NK-92 treated with Interleukin-12 subunit alpha and Interleukin-12 subunit beta, amount 100 ng/mL, for 24 hours (cell line): ENCODE measurements at places on chromosomes 5 and 9.

GRCh38 chr5:176844706-176845391, 34.5 kb downstream of the UNC5A start:
- no peak for DNase-seq

DNA sequence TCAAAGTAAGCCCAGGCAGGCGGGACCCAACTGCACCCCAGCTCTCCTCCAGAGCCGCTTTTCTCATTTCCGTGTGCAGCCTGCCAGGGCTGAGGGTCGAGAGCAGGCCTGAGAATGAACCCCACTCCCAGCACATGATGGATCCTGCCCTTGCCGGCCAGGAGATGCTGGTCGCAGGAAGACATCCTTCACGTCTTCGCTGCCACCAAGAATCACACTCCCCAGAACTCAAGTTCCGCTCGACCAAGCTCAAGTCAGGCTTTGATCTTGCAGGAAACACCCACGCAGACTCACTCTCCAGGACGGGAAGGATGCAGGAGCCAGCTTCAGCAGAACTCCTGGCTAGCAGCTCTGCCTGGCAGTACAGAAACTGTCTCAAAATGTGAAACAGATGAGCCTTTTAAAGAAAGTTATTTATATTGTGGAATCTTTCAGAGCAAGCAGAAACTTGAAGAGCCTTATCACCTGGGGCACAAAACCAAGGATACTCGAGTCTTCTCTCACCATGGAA, 102.4 kb downstream of the ROR2 start:
- DNase-seq = no peak

- no peak for DNase-seq
Measured at GRCh38 chr9:108209132-108209685, 646.6 kb downstream of the ACTL7B start.

DNA sequence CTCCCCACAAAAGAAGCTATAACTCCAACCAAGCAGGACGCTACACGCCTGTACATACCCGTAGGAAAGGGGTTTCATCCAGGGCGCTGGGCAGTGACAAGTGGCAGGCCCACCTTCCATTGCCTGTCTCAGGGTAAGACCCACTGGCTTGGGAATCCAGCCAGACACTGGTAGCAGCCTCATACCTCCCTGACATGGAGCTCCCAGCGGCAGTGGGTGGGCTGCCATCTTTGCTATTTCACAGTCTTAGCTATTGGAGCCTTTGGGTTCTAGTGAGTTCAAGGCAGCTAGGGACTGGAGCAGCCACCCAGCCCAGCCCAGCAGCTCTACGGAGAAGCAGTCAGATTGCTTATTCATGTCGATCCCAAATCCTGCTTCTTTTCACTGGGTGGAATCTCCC, 3.4 kb upstream of the IFNA10 start:
- DNase-seq = no peak

DNA sequence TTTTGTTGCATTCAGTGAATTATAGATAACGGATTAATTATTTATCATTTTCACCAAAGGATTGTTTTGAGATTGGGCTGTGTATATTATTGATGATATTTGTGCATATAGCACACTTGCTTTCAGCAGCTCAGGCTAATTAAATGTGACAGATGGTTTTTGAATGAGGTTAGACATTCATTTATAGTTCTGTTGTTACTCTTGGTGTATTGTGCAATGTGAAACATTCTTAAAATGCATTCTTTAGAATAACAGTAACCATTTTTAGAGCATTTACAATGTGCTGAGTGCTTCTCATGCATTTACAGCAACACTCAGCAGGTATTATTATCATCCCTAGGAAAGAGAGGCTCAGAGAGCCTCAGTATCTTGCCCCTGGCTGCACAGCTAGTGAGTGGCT, 23.8 kb downstream of the NANS start:
- DNase-seq = no peak

DNA sequence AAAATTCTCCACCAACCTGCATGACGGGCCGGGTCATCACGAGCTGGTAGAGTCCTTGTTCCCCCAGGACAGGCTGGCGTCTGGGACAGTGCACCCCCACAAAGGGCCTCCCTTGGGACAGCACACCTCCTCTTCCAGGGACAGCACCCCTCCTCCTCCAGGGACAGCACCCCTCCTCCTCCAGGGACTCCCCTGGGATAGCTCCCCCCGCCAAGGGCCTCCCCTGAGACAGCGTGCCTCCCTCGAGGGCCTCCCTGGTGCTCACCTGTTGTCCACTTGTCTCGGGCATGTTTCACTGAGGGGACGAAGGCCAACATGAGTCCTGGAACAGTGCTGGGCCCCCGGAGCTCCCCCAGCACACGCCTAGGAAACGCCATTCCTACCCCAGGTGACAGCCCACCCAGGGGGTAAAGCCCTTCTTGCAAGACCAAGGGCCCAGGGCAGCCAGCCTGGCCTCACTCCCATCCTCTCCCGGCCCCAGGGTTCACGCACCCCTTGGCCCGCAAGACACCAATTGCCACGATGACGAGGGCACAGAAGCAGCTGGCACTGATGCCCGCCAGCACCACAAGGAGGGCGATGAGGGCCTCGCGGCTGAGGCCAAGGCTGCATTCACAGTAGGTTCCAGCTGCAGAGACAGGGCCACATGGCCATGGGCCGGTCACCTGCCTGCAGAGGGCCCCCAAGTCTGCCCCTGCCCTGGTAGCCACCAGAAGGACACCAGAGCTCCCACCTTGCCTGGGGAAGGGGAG, 531 bp downstream of the TMEM210 start:
- no peak for DNase-seq

DNA sequence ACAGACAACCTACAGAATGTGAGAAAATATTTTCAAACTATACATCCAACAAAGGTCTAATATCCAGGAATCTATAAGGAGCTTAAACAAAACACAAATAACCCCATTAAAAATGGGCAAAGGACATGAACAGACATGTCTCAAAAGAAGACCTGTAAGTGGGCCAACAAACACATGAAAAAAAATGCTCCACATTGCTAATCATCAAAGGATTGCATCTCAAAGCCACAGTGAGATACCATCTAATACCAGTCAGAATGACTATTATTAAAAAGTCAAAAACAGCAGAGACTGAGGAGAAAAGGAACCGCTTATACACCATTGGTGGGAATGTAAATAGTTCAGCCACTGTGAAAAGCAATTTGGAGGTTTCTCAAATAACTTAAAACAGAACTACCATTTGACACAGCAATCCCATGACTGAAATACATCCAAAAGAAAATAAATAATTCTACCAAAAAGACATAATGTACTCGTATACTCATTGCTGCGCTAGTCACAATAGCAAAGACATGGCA, 39.1 kb upstream of the C5orf63 start:
- no peak for DNase-seq

- no peak for DNase-seq
Measured at GRCh38 chr9:75903785-75904360, 13.4 kb downstream of the PCSK5 start.

- no peak for DNase-seq
Measured at GRCh38 chr5:68214482-68215207, 911 bp upstream of the PIK3R1 start.

GRCh38 chr5:401146-402034, 41.6 kb upstream of the EXOC3 start:
- DNase-seq = no peak

- no peak for DNase-seq
Measured at GRCh38 chr9:134551644-134552348, 89.8 kb upstream of the COL5A1 start.

DNA sequence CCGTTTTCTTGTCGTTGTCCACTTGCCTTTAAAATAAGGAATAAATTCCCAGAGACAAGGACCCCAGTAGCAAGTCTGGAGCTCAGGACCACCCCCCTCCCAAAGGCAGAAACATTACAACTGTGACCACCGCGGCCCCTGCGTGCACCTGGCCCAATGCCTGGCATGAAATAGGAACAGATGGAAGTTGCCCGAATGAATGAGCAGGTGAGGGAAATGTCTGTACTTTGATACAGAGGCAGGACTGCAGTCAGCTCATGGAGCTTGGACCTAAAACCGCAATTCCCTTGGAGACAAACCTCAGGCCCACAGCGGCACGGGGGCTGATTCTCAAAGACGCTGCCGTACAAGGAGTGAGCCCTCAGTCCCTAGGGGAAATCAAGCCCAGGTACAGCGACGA, 55.3 kb upstream of the SARDH start:
- no peak for DNase-seq

DNA sequence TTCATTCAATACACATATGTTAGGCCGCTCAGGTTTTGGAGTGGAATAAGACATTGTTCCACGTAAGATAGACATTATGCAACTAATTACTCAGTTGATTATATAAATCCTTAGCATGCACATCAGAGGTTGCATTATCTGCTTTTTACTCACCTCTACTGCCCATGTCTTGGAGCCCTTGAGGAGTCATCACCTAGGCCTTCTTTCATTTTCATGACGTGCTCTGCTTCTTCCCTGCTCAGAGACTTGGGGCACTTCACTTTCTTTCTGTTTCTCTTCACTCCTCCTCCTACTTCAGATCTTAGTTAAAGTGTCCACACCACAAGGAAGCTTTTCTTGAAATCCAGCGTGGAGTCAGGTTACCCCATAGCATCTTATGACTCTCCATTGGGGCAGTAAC, 241.1 kb downstream of the TLR4 start:
- DNase-seq = no peak

GRCh38 chr9:99782962-99783718, 38.5 kb upstream of the NR4A3 start:
- DNase-seq = no peak

DNA sequence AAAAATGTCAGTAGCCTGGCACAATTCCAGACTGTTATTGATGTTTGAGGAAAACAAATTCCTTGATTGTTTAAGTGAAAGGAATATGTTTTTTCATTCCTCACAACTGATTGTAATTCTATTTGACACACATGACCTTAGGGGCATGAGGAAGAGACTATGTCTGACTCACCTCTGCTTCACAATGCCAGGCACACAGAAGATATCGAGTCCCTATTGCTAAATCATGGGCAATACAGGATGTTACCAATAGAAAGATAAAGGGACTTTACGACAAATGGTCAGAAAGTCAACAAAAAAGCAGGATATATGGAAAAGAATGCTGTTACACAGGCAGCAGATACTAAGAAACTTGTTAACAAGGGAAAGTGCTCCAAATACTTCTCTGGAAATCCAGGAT, 1903.5 kb downstream of the EFNA5 start:
- DNase-seq = no peak

- DNase-seq = no peak
Measured at GRCh38 chr5:179533024-179533423, 17.3 kb upstream of the RUFY1 start.

- no peak for DNase-seq
Measured at GRCh38 chr5:119418606-119419100, 33.6 kb upstream of the HSD17B4 start.

DNA sequence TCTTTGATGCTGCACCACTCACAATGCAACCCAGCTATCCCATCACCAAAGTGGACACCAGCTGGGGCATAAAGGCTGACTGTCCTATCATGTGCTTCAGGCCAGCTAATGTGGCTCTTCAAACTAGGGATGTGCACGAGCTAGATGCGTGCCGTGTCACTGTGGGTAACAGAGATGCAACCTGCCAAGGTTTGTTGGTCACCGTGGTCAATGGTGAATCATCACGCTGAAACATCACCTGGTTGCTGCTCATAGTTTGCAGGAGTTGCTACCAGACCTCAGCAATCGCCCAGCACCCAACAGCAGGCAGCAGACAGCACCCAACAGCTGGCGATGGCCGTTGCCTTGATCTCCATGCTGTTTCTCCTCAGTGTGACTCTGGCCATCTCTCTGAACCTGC, 2.1 kb upstream of the PCDHGA1 start:
- peak; percentile 65 for DNase-seq
